ENCODE measurements at places on chromosomes 12 and 14. TPM values are rescaled to one million over a fixed set of nuclear protein-coding genes. Genes with fewer than 3 reads are reported as not detected.

C12orf50 gene
- not detected for polyA plus RNA-seq

ZFP36L1 gene
- polyA plus RNA-seq: 52.7 TPM

CLEC4D gene
- polyA plus RNA-seq: not detected

NOS1 gene
- polyA plus RNA-seq: not detected

TAC3 gene
- not detected for polyA plus RNA-seq

KCNH3 gene
- 0.02 TPM for polyA plus RNA-seq

ACTR10 gene
- 95.9 TPM for polyA plus RNA-seq

CHFR gene
- polyA plus RNA-seq: 29.5 TPM

OTOGL gene
- polyA plus RNA-seq: 0.10 TPM

CINP gene
- polyA plus RNA-seq: 46.0 TPM

MANSC4 gene
- not detected for polyA plus RNA-seq

C14orf132 gene
- 13.2 TPM for polyA plus RNA-seq

KRT79 gene
- polyA plus RNA-seq: not detected

SSTR1 gene
- 55.9 TPM for polyA plus RNA-seq

COX6A1 gene
- polyA plus RNA-seq: 557 TPM

RAB2B gene
- 20.3 TPM for polyA plus RNA-seq

GTF2H3 gene
- 40.5 TPM for polyA plus RNA-seq

Data from BJ (cell line).